Lower leg skin (tissue), 4 donors: ENCODE measurements at places on chromosomes 1 and 21. TPM values are rescaled to one million over a fixed set of nuclear protein-coding genes. Genes with fewer than 3 reads are reported as not detected.

The PRAMEF10 gene
- not detected for total RNA-seq

The LCE2C gene
- total RNA-seq, result 775 TPM

The SPATA1 gene
- 0.13 TPM for total RNA-seq

The MX2 gene
- total RNA-seq, result 8.9 TPM

The TMEM52 gene
- total RNA-seq, result 3.4 TPM

The FCRLB gene
- total RNA-seq, result 0.88 TPM

The ADORA1 gene
- total RNA-seq, result 7.7 TPM

The RNU1-4 gene
- total RNA-seq, result not detected

GRCh38 chr1:94202241-94202640 is 35.1 kb downstream of the ARHGAP29 start:
- DNase-seq, result no peak

DNA sequence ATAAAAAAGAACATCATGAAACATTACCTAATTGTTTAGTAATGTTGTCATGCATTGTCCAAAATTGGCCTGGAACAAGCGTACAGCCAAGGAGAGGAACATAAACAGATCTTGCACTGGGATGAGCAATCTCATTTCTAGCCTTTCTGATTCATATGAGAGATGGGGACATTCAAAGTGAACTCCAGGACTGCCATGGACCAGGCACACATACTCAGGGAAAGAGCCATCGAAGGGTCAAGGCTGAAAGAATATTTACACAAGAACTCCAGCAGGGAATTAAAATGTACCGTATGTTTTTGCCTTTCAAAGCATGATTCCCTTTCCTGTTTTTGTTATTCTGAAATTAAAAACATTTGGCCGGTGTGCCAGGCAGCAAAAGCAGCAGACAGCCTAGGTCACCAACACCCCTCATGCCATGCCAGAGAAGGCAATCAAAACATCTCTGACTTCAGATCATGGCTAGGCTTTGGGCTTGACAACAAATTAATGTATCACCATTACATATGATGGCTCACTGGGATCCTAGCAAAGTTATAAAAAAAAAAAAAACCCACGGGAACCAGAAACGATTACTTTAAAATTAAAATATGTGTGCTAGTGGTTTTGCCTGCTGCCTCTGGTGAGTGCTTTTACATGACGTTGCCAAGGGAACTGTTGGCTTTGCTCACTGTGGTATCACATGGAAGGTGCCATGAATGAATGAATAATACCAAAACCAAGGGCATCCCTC is 159.8 kb downstream of the TGFBR3 start:
- DNase-seq, result peak; percentile 65

GRCh38 chr1:44632598-44632997 is 41.7 kb downstream of the TMEM53 start:
- no peak for DNase-seq

DNA sequence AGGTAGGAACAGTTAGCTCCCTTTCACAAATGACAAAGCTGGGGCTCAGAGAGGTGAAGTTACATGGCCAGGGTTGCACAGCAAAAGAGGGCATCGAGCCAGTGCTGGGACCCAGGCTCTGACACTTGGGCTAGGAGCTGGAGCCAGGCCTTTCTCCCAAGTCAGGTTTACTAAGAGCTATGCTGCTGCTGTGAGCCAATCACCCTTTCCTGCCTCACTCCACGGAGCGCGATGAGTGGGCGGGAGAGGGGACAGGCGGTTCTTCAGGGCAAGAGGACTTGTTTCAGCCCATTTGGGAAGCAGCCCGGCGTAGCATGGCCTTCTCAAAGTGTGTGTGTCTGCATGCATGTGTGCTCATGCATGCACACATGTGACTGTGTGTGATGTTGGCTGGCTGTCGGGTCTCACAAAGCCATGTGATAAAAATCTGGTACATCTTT is 10.6 kb downstream of the ID3 start:
- no peak for DNase-seq

DNA sequence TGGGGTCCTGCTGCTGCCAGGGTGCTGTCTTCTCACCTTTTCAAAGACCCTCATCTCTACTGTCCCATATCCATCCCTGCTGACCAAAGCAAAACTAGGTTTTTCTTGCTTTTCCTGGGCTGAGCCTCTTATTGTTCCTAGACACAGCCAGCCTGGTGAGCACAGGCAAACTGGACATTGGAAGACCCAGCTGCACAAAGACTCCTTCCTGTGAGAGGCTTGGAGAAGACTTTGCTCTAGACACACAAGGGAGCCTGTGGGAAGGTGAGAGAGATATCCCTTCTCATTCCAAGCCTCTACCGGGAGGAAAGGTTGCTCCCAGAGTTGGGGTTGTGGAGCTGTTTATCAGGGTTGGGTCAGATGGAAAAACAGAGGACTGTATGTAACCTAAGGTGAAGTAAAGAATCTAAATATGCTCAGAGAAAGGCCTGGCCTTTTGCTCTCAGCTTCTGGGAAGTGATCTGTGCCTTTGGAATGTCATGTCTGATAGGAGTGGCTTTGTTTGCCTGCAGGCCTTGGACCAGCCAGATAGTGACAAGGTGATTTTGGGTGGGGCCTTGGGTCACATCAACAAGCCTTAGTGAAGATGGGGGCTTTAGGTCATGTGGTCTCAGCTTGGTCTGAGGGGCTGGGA is 87.6 kb upstream of the RUNX1 start:
- DNase-seq, result no peak

- no peak for DNase-seq
These were observed 9.5 kb downstream of the STX6 start for GRCh38 chr1:181013144-181013543.

GRCh38 chr1:38213646-38214434 is 167.2 kb upstream of the POU3F1 start:
- no peak for DNase-seq

DNA sequence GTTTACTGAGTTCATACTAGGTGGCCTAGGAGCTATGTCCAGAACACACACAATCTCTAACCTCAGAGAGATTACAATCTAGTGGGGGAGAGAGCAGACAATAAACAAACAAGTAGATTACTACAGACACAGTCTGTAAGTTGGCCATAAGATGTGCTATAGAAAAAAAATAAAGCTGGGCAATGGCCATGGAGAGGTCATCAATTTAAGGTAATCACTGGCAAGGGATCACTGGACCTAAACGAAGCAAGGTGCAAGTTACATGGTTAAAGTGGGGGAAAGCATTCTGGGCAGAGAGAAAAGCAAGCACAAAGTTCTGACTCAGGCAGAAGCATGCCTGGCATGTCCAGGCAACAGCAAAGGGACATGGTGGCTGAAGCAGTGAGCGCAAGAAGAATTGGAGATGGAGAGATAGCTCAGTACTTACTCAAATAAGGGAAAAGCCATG is 147.0 kb downstream of the RERE start:
- DNase-seq, result no peak

- no peak for DNase-seq
These were observed 102.0 kb upstream of the SGIP1 start for GRCh38 chr1:66431999-66432398.

GRCh38 chr1:151976858-151977257 is 16.8 kb downstream of the S100A10 start:
- DNase-seq, result no peak

- DNase-seq, result no peak
These were observed 129.0 kb downstream of the SYF2 start for GRCh38 chr1:25103164-25103795.

- DNase-seq, result no peak
These were observed 102.8 kb downstream of the CASZ1 start for GRCh38 chr1:10693497-10694273.

DNA sequence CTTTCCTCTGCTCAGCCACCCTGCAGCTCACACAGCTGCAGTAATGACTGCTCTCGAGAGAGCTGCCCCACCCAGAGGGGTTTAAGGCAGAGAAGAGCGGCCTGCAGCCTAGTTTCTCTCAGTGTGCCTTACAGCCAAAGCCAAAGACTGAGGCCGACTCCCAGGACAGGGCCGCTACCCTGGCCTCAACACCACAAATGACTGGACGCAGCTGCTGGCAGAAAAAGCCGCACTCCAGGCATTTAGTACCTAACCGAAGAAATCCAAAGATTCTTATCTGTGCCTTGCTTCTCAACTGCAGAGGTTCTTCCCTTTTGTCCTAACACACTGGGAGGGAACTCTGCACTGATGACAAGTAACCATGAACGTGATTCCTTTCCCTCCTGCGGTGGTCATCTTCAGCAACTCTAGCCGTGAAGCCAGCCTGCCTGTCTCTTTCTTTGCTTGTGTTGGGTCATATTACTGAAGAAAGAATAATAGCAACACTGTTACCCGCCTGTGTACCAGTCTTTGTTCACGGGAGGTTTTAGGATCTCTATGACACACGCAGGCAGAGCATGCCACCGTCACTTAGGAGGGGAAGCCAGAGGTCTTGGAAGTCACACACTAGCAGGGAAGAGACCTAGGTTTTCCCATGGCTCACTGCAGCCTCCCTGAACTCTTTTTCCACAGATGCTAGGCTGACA is 202.7 kb downstream of the RHOU start:
- peak; percentile 66 for DNase-seq

DNA sequence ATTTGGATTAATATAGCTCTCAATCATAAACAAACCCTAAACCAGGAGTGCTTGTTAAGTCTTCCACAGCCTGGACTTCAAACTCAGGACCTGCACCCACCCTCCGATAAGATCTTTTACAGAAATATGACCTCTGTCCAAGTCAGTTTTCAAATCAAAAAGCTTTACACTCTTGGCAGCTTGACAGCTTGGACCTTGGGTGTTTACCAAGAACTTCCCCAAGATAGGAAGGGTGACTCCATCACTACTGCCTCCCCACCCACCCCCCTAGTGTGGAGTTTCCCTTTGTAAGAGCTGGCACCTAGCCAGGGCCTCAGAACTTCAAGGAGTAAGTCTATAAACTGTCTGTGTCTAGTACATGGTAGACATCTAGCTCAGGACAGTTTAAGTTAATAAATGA is 9.6 kb downstream of the BCAR3 start:
- DNase-seq, result no peak
